ENCODE measurements at places on chromosomes 7 and 10. TPM values are rescaled to one million over a fixed set of nuclear protein-coding genes. Genes with fewer than 3 reads are reported as not detected.
A peak's percentile ranks its signal among the peaks of the same experiment; 100 is the strongest.

C10orf53 gene
- total RNA-seq, result not detected

GRCh38 chr7:155769701-155770100 lies 42.6 kb downstream of the SHH start:
- no peak for DNase-seq

- DNase-seq, result peak; percentile 26
These were observed 117.5 kb upstream of the LAMB4 start for GRCh38 chr7:108247614-108248013.

- DNase-seq, result no peak
These were observed 28.1 kb downstream of the AGAP3 start for GRCh38 chr7:151114151-151115090.

DNA sequence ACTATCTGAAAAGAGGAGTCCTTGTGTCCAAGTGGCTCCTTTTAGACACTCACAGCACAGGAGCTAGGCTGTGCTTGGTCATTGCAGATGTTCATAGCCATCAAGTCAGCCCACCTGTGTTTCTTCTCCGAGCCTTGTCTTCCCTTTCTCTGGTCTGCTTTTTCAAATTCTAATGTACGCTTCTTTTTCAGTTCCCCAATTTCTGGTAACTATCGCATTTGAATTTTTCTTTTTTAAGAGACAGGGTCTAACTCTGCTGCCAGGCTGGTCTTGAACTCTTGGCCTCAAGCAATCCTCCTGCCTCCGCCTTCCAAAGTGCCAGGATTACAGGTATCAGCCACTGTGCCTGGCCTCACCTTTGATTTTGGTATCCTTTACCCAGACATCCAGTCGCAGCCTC lies 18.9 kb downstream of the APBB1IP start:
- DNase-seq, result no peak

DNA sequence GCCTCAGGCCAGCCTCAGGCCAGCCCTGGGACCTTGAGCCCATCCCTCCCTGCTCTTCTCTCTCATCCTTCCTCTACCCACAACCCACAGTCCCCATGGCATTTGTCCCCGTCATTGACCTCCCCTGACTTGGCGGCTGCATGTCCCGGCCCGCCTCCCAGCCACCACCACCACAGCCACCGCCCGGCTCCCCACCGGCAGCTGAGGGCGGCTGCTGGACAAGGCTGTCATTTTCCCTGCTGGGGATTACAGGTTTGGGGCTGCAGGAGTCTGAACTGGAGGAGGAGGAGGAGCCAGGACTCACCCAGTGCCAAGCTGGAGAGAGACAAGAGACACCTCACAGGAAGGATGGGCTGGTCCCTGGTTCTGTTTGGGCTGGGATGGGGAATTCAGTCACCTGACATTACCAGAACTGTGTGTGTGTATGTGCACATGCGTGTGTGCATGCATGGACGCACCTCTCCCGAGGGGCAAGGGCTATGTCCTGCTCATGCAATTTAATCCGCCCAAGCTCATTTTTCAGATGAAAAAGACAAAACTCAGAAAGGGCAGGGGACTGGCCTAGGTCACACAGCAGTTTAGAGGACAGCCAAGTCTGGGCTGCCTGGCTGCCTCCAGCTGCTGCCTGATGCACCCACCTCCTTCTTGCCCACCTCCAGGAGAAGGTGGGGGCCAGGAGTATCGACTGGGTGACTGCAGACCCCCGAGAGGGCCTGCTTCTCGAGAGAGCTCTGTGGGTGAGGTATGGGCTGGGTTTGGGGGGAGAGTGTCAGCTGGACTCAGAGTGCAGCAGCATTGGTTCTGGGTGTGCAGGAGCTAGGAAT lies 113.1 kb downstream of the ZMIZ1 start:
- DNase-seq, result no peak

- DNase-seq, result no peak
These were observed 23.9 kb downstream of the SEM1 start for GRCh38 chr7:96685755-96686154.

EMX2 gene
- not detected for total RNA-seq

DNA sequence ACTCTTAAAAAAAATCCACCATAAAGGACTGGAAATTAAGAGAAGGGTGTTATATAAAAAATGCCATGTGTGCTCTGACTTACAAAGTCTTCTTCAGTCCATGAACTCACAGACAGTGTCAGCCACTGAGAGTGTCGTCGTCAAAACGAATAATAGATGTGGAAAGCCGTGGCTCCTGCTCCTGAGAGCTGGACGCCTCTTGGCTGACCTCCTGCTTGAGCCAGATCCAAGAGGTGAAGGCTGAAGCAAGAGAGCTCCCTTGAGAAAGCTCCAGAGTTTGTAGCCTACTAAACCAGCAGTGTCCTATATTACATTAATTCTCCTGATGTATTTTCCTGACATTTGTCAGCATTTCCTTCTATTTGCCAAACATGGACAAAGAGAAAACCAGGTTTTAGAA lies 234.3 kb upstream of the C7orf33 start:
- no peak for DNase-seq

GRCh38 chr7:93188870-93189634 lies 37.2 kb downstream of the HEPACAM2 start:
- no peak for DNase-seq

- DNase-seq, result no peak
These were observed 20.9 kb upstream of the LFNG start for GRCh38 chr7:2498708-2499107.

- DNase-seq, result no peak
These were observed at the start of gene COL26A1 for GRCh38 chr7:101362334-101363195. Gene COL26A1 (plus strand): TSS chr7:101362875. CDS start chr7:101363033, 158 bp downstream.

GRCh38 chr7:149369497-149369896 lies 91.4 kb downstream of the ZNF777 start:
- DNase-seq, result no peak

GRCh38 chr10:84907461-84908009 lies 579.1 kb downstream of the CCSER2 start:
- DNase-seq, result no peak

- no peak for DNase-seq
These were observed 166.7 kb downstream of the DNAJB9 start for GRCh38 chr7:108736221-108736891.

- no peak for DNase-seq
These were observed 77.5 kb downstream of the CDK13 start for GRCh38 chr7:40027545-40027944.

- DNase-seq, result no peak
These were observed 112.5 kb downstream of the WDR11 start for GRCh38 chr10:120963594-120964220.

GRCh38 chr10:16894821-16895220 lies 77.6 kb upstream of the RSU1 start:
- no peak for DNase-seq

- no peak for DNase-seq
These were observed 20.7 kb upstream of the SPOCK2 start for GRCh38 chr10:72108830-72109635.

CUBN gene
- 2.0 TPM for total RNA-seq

GRCh38 chr10:104308439-104308903 lies 29.8 kb downstream of the ITPRIP start:
- no peak for DNase-seq

GRCh38 chr7:68218461-68218860 lies 1221.8 kb downstream of the TYW1 start:
- DNase-seq, result no peak

CLEC5A gene
- not detected for total RNA-seq

DNA sequence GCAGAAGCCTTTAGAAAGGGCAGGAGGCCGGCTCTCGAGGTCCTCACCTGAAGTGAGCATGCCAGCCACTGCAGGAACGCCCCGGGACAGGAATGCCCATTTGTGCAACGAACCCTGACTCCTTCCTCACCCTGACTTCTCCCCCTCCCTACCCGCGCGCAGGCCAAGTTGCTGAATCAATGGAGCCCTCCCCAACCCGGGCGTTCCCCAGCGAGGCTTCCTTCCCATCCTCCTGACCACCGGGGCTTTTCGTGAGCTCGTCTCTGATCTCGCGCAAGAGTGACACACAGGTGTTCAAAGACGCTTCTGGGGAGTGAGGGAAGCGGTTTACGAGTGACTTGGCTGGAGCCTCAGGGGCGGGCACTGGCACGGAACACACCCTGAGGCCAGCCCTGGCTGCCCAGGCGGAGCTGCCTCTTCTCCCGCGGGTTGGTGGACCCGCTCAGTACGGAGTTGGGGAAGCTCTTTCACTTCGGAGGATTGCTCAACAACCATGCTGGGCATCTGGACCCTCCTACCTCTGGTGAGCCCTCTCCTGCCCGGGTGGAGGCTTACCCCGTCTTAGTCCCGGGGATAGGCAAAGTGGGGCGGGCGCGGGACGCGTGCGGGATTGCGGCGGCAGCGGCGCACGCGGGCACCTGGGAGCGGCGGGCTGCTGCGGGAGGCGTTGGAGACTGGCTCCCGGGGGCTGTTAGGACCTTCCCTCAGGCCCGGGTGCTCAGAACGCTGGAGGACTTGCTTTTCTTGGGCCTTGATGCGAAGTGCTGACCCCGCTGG lies at the start of gene FAS:
FAS (plus strand) TSS at position 415 of the 777 bp plus-strand sequence; CDS start at position 494, 79 bp downstream.
- no peak for DNase-seq

- DNase-seq, result peak; percentile 59
These were observed 105.6 kb upstream of the COL1A2 start for GRCh38 chr7:94289071-94289470.

PIP gene
- total RNA-seq, result not detected

DNA sequence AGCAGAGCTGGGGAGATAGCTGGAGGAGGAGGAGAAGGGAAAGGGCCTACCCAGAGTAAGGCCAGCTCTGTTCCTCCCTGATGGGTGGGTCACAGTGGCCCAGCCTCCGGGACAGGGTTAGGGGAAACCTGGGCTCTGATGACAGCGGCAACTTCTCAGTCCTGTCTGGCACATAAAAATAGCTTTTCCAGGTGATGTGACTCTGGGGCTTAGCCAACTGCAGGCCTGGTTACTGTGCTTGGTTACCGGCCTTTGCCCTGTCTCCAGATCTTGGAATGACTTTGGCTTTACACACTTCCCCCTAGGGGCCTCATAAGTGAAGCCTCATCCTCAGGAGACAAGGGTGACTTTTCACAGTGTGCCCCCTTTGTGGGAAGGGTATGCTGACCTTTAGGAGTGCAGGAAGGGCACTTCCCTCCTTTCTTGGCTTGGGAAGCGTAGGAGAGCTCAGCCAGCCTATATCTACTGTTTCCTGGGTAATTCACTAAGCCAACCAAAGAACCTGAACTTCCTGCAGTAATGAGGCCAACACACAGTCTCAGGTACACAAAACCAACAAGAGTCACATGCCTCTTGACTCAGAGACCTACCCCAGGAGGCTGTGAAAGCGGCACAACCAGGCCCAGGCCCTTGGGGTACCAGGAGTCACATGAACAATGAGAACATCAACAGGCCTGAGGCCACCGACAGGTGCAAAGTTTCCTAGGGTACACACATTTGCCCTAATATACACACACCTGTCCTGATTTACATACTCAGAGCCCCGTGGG lies 11.7 kb upstream of the HILPDA start:
- no peak for DNase-seq

DNA sequence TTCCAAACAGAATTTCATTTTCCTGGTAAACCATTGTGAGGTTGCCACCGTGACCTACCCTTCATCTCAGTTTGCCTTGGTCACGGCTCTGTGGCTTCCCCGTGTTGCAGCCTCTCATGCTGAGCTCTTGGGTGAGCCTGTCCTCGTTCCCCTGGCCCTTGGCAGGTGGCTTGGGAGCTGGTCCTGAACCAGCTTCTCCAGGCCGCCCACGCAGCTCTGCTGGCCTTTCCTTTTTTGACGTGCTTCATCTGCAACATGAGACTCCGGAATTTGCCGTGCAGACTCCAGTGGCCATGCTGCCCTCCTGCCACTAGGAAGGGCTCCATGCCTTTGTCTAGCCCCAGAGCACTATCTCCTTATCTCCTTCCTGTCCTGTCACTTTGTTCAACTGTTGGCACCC lies 93.0 kb upstream of the NPS start:
- DNase-seq, result no peak

SCART1 gene
- 0.73 TPM for total RNA-seq

MCM7 gene
- 114 TPM for total RNA-seq

- peak; percentile 32 for DNase-seq
These were observed 127.9 kb downstream of the NRF1 start for GRCh38 chr7:129739427-129739826.

DNA sequence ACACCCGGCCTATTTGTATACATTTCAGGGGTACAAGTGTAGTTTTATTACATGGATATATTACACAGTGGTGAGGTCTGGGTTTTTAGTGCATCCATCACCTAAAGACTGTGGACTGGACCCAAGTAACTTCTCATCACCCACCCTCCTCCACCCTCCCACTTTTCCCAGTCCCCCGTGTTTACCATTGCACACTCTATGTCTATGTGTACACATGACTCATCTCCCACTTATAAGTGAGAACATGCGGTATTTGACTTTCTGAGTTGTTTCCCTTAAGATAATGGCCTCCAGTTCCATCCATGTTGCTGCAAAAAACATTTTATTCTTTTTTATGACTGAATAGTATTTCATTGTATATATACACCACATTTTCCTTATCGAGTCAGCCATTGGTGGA lies 98.9 kb upstream of the WAC start:
- DNase-seq, result no peak

DNA sequence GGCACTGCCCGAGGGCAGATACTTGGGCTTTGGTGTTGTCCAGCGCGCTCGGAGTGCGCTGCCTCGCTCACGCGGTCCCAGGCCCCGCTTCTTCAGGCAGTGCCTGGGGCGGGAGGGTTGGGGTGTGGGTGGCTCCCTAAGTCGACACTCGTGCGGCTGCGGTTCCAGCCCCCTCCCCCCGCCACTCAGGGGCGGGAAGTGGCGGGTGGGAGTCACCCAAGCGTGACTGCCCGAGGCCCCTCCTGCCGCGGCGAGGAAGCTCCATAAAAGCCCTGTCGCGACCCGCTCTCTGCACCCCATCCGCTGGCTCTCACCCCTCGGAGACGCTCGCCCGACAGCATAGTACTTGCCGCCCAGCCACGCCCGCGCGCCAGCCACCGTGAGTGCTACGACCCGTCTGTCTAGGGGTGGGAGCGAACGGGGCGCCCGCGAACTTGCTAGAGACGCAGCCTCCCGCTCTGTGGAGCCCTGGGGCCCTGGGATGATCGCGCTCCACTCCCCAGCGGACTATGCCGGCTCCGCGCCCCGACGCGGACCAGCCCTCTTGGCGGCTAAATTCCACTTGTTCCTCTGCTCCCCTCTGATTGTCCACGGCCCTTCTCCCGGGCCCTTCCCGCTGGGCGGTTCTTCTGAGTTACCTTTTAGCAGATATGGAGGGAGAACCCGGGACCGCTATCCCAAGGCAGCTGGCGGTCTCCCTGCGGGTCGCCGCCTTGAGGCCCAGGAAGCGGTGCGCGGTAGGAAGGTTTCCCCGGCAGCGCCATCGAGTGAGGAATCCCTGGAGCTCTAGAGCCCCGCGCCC lies at the start of gene NPY:
NPY (plus strand) TSS at position 294 of the 802 bp plus-strand sequence. CDS start 1,051 bp downstream, outside the sequence.
- no peak for DNase-seq

GRCh38 chr10:34677591-34677990 lies 137.5 kb downstream of the PARD3 start:
- DNase-seq, result no peak

Data from pulmonary artery endothelial cell (primary cell).